Uterus (tissue), 4 donors: ENCODE measurements at places on chromosomes 4 and X. TPM values are rescaled to one million over a fixed set of nuclear protein-coding genes. Genes with fewer than 3 reads are reported as not detected.

NIPAL1 gene
- not detected for total RNA-seq

POLN gene
- total RNA-seq = 5.5 TPM

ARL9 gene
- 1.7 TPM for total RNA-seq

GRCh38 chrX:48910926-48911411, 477 bp downstream of the SLC35A2 start:
- DNase-seq = no peak

DNA sequence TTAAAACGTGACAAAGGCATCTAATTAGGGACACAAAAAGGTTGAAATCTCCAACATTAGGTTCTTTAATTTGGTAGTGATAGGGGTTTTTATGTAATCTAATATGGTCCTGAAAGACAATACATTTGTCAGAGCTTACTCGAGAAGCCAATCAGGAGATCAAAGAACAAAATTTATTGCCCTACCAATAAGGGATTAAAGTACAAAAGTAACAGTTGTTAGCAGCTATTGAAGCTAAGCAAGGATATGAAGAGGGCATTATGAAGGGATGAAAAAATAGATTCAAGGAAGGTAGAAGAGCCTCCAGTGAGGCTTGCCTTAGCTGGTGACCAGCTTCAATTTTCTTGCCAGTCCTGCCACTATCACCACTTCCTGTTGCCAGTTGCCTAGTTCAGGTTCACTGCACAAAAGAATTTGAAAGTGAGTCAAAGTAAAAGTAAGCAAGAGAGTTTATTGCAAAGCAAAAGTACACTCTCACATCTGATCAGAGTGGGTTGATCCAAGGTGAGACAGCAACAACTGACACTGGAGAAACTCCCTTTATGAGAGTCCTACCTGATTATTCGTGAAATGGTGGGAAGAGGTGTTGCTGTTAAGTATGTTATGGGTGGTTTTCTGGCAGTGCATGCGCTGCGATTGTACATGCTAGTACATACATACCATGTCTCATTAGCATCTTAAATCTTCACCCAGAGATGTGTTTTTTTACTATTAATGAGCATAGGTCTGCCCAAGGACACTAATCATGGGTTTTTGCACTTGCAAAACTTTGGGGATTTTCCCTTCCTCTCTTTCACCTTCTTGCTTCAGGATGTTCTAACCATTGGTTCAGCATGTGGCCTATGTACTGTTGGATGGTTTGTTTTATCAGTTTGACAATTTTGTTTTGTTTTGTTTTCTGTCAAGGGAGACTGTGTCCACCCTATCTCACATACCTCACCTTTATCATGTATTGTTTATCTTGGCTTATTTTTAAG, 263.2 kb upstream of the ITM2A start:
- DNase-seq = no peak

GRCh38 chrX:121585626-121586025, 538.2 kb downstream of the GLUD2 start:
- DNase-seq = no peak
